ENCODE measurements at places on chromosomes 1 and 21.

DNA sequence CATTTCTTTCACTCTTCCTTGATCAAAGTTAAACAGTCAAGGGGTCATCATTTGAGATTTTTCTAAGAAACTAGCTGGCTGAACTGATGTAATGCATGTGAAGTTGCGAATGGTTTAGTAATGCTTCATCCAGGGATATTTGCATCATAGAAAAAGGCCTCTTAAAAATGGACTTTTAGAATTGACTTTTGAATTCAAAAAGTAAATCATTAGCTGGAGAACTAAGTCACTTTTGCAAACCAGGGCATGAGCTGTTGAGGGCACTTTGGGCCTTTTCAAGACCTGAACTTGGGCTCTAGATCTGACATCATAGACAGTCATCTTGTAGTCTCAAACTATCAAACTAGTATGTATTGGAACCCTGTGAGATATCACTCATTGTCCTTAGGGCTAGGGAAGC is 85.0 kb downstream of the GRIK1 start:
- no peak for DNase-seq

DNA sequence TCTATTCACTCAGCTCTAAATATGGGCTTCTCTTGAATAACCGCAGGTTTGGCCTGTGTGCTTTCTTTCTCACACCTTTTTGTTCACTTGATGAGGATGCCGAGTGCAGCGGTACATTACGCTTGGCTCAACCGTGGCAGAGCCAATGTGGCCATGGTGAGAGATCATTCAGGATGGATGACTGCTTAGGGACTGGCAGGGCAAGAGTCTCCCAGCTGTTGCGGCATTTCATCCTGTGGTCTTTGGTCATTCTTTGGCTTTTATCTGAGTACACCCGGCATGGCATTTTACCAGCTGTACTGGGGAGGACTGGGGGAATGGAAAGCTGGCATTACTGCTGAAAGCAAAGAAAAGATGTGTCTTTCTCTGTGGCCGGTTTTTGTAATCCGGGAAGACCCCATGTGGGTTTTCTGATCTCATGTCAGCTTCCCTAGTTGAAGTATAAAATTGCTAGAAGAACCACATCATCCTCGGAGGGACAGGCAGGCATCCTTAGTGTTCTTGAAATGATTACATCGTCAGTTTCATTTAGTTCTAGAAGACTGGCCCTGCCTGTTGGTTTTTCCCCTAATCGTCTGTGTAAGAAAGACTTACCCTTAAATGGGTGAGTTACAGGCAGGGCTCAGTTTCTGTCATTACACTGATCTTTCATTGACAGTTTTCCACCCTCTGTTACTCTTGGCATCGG is 15.1 kb downstream of the PCP4 start:
- no peak for DNase-seq

DNA sequence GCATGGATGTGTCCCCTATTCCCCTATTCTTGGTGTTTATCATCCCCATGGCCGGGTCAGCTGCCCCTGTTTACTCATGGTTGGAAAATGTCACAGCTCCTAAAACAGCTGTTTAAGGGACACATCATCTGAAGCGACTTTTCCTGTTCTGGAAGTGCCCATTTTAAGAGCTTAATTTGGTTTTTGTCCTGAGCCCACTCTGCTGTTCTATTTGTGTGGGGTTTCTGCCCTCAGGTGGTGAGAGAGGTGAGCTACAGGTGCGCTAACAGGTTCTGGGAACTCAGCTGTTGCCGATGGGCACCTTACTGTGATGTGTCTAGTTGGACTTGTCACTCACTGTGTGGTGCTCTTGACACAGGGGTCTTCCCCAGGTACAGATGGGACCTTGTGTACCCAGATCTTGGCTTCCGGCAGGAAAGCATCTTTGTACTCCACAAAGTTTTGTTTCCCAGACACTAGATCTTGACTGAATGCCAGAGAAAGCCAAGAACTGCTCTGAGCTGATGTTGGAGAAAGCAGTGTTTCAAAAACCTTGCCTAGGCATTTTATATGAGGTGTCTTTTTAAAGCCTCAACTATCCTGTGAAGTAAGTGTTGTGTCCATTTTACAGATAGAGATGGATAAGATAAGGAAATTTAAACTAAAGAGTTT is 59.0 kb upstream of the CD1D start:
- DNase-seq: no peak

- DNase-seq: no peak
Observed at GRCh38 chr1:99970713-99971255, 988 bp downstream of the SLC35A3 start.

- no peak for DNase-seq
Observed at GRCh38 chr1:191582169-191582568, 576.1 kb upstream of the RGS18 start.

GRCh38 chr1:235307158-235308124 is 20.5 kb downstream of the ARID4B start:
- no peak for DNase-seq
